ENCODE measurements at places on chromosomes 3 and 15.
A peak's percentile ranks its signal among the peaks of the same experiment; 100 is the strongest.

DNA sequence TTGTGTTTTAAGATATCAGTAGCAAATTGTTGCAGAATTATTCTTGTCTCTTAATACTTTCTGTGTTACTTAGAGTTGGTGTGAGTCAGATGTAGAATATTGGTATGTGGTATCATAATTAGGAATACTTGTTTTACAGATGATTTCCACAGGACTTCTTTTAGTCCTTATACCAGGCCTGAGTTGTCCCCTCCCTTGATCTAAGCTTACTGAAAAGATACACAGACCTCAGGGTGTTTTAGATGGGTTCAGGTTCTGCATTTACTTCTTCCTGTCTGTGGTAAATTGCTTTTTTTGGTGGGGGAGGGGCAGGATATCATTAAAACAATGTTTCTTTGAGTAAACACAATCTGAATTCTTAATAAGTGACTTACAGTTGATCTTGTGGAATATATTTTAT, 14.2 kb downstream of the DZIP3 start:
- DNase-seq, result peak; percentile 66

DNA sequence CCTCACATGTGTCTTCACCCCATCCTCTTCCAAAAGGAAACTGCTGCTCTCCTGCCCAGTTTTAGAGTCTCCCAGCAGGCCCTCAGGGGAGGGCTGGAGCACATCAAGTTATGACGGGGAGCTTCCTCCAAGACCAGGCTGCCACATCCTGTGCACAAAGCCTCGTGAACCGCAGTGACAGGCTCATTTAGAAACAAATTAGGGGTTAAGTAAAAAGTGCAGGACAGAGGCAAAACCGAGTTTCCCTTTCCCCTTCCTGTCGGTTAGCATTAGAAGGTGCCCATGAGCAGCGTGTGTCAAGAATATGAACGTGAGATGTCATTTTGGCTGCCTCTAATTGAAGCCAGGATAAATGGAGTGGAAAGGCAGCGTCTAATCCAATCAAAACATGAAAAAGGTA, 199.7 kb downstream of the ARRDC4 start:
- DNase-seq, result peak; percentile 46

DNA sequence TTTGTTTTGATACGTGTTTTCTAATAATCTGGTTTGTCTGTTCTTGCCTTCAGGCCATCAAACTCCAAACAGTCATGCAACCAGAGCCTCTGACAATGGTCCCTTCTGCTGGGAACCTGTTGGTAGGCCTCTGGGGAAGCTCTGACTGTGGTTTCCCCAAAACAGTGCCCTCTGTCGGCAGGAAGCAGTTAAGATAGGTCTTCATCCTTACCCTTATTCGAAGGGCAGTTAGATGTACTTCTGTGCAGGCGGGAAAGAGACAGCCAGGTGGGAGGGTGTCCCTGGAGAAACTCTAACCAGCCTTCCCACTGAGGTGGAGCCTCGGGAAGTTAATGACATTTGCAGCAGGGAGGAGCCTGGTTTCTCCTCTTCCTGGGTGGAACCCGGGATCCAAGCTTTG, 81.6 kb upstream of the CHMP2B start:
- DNase-seq, result no peak

DNA sequence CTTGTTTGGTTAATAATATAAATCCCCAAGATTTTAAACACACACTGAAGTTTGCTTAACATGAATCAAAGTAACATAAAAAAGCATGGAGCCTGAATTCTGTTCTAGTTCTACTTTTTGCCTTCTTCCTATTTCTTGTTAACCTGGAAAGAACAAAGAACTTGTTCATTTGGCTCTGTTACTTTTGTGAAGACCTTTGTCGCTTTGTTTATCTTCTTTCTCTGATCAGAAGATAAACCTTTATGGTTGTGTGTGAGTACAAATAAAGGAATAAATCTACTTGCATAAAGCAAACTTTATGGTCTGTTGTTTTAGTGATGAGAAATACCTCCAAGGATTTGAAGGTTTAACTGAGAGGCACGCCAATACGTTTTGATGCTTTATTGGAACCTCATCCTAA, 210.1 kb upstream of the SATB1 start:
- no peak for DNase-seq

Measured in CD4-positive, alpha-beta T cell treated with Interferon alpha-2 for 1 hour (primary cell).